DMS153 (cell line): ENCODE measurements at places on chromosomes 1 and 21.

GRCh38 chr21:8991968-8992621 is 1529.3 kb upstream of the TPTE start:
- no peak for DNase-seq

DNA sequence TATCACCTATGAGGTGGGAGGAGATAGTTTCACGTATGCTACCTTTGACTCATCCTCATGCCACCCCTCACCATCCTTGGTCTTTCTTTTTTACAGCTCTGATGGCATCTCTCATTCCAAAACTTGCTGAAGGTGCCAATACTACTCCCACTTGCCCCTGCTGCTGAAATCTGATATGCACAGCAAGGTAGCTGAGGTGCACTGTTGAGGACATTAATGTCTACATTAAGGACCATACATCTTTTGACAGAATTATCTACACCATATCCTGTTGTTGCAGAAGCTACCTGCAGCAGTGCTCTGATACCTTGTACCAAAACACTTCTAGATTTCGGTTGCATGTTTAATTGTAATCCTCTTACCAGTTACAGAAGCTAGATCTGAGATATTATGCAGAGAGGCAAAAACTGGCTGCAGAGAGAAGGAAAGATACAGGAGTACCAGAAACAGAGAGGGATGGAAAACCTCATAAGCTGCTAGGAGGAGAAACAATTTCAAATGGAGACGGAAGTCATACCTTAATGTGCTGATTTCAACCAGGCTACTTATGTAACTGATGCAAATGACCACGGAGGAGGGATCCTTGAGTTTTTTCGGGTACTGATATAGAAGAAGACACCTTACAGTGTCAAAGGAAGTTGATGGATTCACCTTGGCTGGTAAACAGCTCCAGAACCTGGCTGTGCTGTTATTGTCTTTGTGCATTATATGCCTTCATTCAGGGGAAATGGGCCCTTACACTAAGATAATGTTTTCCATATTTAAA is 19.3 kb upstream of the PTPRC start:
- DNase-seq, result no peak

- DNase-seq, result no peak
Measured at GRCh38 chr1:113834716-113835115, 22.4 kb upstream of the RSBN1 start.

DNA sequence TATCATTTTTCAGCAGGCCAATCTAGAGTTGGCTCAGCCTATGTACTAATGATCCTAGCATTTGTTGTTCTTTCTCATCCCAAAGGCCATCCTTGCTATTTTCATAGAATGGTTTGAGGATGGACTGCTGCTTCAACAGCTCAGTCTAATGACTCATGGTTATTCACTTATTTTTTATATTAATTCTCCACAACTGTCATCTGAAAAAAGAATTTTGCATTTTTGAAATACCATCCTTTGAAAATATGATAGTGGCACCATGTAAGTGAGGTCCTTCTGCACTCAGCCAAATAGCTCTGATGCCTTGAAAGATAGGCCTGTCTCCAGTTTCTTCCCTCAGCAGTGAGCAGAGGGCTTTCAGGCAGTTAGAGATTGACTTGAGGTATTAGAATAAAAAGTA is 377.5 kb downstream of the LMO4 start:
- DNase-seq, result no peak

DNA sequence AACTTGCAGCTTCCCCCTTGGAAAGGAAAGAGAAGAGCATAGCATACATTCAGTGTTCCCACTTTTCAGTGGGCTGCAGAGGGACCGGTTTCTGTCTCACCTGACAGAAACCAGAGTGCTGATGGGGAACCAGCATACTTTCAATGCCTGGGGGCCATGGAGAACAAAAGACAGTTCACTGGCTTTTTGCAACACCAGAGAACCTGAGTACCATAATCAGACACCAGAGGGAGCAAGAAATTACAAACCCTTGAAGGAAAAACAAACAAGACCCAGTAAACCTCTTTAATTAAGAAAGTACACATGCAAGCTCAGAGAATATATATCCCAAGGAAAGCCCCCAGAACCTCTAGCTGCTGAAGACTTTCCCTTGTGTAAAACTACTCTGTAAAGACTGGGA is 51.1 kb downstream of the CSMD2 start:
- no peak for DNase-seq

- DNase-seq, result peak; percentile 29
Measured at GRCh38 chr1:36594023-36594422, 111.3 kb upstream of the CSF3R start.

DNA sequence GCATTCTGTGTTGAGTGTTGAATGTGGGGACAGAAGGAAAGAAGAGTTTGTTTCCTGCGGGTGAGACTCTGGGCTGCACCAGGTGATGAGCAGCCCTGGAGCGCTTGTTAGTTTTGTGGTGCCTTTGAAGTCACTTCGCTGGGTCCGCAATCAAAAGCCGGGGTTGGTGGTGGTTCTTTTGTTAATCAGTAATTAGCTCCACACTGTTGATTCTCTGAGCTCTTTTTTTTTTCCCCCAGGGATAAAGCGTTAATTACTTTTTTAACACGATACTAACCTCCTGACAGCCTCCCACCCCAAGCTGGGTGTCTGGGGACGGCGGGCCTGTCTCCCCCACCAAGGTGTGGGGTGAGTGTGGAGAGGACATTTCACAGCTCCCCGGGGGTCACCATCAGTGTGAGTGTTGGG is 56.6 kb downstream of the AGPAT3 start:
- DNase-seq, result no peak

GRCh38 chr1:9434247-9435152 is 104.8 kb upstream of the SLC25A33 start:
- no peak for DNase-seq

- no peak for DNase-seq
Measured at GRCh38 chr1:29389533-29390041, 153.3 kb downstream of the PTPRU start.

- DNase-seq, result peak; percentile 16
Measured at GRCh38 chr1:111847466-111847865, 91.8 kb downstream of the DDX20 start.
